ENCODE measurements at places on chromosomes 4 and X. TPM values are rescaled to one million over a fixed set of nuclear protein-coding genes. Genes with fewer than 3 reads are reported as not detected.

Gene MTCP1
- 10.2 TPM for total RNA-seq

DNA sequence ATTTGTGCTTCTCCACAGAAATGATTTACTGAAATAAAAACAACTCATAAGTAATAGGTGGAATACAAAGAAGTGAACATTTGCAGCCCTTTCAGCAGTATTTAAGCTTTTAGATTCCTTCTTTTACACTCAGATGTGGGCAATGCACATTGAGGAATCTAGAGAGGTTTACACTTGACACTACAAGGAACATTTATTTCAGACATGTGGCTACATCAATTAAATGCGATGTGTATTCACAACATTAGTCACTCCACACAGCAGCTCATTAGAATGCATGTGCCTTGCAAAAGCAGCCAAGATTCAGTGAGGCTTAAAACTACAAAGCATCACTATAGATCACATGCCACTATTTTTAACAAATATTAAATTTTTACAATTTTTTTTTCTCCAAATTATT, 480.7 kb downstream of the INPP4B start:
- DNase-seq: no peak

DNA sequence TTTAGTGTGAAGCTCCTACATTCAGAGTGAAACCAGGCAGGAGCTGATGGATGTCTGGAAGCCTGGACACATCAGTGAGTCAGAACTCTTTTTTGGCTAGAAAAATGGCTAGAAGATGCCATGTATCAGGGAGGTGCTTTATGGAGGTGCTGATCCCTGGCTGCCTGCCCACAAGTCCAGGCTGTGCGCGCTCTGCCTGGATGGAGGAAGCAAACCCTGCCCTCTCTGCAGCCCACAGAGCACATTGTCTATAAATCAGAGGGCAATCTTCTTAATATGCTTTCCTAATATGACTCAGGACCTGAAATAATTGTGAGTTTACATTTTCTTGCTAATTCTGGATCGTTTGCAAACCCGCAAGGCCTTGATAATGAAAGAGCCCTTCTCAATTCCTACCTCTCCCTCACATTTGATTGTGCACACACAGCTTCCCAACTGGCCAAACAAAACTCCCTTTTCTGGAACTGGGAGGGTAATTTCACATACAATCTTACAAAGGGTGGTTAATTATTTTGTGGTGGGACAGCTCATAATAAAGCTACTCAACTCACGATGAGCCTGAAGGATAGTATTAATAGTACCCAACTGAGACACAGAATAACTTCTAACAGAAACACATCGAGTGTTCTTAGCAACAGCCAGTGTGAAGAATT, 11.7 kb downstream of the MFAP3L start:
- DNase-seq: no peak

DNA sequence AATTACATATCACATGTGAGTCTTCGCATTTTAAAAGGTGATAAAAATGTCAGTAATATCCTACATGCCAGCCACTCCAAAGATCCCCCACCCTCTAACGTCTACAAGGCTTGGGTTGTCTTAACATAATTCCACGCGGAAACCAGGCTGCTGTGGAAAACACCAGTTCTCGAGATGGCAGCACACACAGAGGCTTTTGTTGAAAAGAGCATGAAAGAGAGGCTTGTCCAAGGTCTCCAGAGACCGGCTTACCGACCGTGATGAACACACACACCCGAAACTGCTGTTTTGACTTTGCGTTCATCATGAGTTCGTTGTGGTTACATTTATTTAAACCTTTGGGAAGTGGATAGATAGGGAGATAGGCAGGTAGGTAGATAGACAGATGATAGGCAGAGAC, 87.9 kb downstream of the CRLF2 start:
- no peak for DNase-seq

GRCh38 chrX:130172127-130172845, 524 bp downstream of the RAB33A start:
- DNase-seq: no peak

DNA sequence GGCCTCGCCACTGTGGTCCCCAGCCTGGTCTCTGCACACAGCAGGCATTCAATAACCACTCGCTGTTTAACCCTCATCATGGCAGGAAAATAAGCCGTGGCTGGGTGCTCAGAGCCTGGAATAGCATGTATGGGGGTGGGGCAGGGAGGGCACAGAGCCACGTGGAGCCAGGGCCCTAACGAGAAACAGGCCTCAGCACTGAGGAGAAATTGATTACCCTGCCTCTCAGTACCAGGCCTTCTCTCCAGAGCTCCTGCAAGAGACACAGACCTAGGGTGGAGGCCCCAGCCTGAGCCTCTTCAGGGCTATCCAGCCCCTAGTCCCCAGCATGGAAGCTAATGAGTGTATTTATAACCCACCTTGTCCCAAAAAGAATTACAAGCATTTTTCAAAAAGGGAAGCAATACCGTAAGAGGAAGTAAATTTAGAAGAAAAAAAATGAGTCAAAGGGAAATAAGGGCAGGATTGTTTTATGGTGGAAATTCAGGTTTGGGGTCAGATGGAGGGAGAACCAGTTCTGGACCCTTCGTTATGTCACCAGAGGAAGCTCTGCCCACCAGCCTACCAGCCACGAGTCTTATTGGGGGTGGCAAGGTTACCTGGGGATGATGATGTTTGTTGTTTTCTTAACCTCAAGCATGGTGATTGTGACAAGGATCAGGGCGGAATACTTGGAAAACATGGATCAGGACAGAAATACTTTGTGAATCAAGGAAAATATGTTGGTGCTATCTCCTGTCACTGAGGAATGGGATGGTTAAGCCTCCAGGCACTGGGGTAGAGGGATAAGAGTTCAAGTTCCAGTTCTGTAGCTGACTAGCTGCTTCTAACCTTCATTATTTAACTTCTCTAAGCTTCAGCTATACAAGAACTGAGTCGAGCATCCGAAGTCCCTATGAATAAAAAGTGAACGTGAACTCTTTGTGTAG, 101.9 kb upstream of the RBPJ start:
- DNase-seq: no peak

DNA sequence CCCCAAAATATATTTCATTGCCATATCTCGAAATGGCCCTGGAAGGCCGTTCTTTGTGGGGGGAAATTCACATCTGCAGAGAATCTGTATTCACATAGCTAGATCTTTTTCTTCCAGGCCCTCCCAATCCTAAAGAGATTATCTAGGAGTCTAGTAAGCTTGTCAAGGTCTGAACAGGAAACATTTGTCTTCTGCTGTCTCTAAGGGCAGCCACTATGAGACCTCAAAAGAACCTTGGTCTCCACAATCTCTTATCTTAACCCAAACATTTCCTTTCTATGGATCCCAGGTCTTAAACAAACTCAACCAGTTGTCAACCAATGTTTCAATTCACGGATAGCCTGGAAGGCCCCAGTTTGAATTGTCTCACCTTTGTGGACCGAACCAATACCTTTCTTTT, 45.0 kb downstream of the CRLF2 start:
- DNase-seq: no peak

Gene TMSB15C
- total RNA-seq: 43.2 TPM

Gene DMRTC1B
- total RNA-seq: 0.41 TPM

DNA sequence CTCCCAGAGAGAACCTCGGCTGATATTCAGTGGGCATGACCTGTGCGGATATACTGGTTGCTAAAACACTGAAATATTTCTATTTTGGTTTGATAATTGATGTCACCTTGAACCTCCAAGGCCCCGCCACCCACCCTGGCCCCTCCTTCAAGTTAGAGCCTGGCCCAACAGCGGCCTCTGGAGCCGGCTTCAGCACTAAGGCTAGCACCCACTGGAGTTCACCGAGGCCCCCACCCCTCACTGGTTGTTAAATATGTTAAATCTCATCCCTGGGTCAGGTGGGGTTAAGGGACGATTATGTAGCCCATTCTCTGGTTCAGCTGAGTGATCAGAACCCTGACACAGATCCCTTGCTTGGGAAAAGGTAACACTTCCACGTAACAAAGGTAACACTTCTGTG, 24.3 kb downstream of the SEL1L3 start:
- DNase-seq: no peak

DNA sequence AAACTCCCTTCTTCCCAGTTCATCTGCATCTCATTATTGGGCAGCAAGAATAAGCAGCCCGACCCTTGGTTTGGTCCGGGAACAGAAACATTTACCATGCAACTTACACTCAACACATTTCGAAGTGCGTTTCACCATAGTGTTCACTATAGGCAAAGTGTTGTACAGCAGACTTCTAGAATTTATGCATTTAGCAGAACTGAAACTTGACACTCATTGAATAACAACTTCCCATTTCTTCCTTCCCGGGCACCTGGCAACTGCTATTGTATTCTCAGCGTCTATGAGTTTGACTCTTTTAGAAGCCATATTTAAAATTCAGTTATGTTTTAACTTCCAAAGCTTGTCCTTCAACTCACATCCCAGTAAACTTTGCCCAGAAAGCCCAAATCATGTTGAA, 840.6 kb downstream of the NLGN4X start:
- DNase-seq: no peak

GRCh38 chr4:76407440-76408119, 13.4 kb downstream of the CCDC158 start:
- DNase-seq: no peak

Gene VCX
- not detected for total RNA-seq

DNA sequence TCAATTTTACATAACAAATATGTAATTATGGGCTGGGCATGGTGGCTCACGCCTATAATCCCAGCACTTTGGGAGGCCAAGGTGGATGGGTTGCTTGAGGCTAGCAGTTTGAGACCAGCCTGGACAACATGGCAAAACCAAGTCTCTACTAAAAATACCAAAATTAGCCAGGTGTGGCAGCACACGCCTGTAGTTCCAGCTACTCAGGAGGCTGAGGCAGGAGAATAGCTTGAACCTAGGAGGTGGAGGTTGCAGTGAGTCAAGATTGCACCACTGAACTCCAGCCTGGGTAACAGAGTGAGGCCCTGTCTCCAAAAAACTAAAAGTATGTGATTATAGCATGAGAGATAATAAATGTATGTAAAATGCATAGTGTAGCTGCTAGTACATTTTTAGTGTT, 229.0 kb downstream of the PPARGC1A start:
- DNase-seq: no peak

DNA sequence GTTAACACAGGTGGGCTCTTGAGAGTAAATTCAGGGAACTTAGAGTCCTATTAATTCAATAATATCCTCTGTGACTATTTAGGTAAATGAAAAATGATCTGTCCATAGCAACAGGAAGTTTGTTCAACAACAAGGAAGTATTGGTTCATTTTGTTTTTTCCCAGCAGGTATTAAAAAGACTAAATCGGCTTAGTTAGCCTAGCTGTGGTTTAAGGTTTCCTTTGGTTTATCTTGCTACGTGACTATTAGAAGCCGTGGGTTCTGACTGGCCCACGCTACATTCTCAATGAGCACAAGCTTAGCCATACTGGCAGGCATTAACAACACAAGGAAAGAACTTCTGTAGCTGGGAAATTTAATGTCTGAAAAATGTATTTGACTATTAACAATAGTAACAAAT, 168.8 kb upstream of the HS3ST1 start:
- no peak for DNase-seq

DNA sequence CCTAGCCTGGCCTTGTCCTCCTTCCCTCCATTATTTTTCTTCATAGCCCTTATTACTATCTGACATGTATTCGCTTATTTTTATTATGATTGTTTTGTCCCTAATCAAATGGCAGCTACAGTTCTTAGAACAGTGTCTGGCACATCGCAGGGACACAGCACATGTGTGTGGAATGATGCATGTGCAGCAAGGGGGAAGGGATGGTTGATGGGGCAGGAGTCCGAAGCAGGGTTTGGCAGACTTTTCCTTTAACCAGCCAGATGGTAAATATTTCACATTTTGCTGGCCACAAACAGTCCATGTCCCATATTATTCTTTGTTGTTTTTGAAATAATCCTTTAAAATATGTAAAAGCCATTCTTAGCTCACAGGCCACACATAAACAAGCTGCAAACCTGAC, 128.3 kb upstream of the STIM2 start:
- DNase-seq: no peak

- no peak for DNase-seq
These were observed 819.6 kb upstream of the EPHA5 start for GRCh38 chr4:66489783-66490452.

Measured in frontal cortex (tissue), 4 donors.